ENCODE measurements at places on chromosomes 6 and 20. TPM values are rescaled to one million over a fixed set of nuclear protein-coding genes. Genes with fewer than 3 reads are reported as not detected.

DDX39B gene
- total RNA-seq = 295 TPM

LY6G6F gene
- not detected for total RNA-seq

PROKR2 gene
- not detected for total RNA-seq

UBD gene
- total RNA-seq = 33.5 TPM

HLA-DQB1 gene
- 13.8 TPM for total RNA-seq

FAM217A gene
- not detected for total RNA-seq
